Esophagus squamous epithelium (tissue), 5 donors: ENCODE measurements at places on chromosomes 12 and 14.
A peak's percentile ranks its signal among the peaks of the same experiment; 100 is the strongest.

DNA sequence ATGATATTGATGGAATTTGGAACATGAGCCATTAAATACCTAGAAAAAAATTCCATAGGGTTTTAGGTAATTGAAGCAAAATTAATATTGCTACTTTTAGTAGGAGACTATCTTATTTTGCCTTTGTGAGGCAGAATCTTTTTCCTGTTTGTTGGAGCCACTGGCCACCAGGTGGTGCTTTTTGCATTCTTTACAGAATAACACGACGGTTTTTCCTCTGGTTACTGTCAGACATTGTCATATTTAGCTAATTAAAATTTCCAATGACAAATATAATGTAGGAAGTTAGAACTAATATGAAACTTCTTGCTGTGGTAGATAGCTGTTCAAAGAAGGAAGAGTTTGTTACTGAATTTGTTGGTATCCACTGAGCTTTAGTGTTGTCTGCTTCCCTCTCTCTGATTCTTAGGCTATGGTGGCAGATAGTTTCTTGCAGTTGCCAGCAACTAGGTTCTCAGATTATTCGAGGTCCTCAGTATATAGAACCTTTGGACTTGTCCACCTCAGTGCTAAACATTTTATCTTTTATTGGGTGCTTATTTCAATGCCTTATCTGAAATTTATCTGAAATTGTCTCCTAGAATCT lies 25.7 kb downstream of the RAB21 start:
- no peak for DNase-seq

DNA sequence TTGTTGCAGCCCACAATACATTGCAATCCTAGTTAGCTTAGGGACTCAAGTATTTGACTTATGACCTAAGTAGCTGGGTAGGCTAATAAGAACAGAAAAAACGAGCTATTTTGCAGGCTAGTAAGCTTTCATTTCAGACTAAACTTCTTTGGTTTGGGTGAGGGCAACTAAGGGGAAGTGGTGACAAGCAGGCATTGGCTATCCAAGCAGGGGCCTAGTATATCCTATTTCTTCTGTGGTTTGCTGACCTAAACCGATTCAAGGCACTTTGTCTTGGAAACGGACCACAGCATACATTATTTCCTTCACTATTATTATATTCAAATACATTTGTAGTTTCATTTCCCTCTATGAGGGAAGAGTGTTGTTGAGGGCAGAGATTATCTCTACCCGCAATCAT lies 21.6 kb upstream of the SLC5A8 start:
- no peak for DNase-seq

DNA sequence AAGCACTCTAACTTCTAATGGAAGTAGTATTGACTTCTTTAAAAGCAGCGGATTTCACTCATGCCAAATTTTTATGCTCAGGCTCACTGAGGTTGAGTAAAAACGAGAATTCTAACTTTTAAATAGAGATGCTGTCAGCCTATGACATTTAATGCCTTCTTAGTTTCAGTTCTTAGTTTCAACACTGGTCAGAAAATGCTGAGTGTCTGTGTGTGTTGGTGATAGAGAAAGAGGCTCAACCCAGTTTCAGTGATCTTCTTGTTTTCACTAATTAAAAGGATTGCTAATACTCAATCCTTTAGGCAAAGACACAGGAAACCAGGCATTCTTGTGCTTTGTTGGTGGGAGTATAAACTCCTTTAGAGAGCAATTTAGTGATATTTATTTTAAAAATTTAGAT lies 31.0 kb downstream of the PEBP1 start:
- DNase-seq, result no peak

DNA sequence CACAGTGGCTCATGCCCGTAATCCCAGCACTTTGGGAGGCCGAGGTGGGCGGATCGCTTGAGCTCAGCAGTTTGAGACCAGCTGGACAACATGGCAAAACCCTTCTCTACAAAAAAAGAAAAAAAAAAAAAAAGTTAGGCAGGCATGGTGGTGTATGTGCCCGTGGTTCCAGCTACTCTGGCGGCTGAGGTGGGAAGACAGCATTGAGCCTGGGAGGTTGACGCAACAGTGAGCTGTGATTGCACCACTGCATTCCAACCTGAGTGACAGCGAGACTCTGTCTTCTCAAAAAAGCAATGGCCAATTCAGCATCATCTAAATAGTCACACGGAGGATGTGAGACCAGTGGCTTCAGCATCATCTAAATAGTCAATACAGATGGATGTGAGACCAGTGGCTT lies 10.4 kb upstream of the SAMD4A start:
- no peak for DNase-seq

DNA sequence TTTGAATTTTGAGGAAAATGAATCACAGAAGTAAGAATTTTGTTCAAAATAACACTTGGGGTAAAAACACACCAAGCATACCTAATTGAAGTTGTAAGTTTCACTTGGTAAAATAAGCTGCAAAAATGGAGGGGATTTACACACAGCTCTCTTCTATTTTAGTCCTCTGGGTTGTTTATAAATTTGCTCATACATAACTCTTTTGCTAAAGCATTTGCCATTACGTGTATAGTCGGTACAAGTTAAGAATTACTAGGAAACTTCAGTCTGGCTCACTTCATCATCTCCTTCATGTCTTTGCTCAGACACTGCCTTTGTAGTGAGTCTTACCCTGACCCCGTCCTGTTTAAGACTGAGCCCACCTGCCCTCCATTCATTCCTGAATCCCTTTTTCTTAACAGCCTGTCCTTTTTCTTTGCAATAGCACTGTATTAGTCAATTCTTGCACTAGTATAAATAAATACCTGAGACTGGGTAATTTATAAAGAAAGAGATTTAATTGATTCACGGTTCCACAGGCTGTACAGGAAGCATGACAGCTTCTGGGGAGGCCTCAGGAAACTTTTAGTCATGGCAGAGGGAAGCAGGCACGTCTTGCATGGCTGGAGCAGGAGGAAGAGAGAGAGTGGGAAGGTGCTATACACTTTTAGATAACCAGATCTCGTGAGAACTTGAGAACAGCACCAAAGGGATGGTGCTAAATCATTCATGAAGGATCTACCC lies 451.1 kb downstream of the PCNX1 start:
- DNase-seq, result no peak

DNA sequence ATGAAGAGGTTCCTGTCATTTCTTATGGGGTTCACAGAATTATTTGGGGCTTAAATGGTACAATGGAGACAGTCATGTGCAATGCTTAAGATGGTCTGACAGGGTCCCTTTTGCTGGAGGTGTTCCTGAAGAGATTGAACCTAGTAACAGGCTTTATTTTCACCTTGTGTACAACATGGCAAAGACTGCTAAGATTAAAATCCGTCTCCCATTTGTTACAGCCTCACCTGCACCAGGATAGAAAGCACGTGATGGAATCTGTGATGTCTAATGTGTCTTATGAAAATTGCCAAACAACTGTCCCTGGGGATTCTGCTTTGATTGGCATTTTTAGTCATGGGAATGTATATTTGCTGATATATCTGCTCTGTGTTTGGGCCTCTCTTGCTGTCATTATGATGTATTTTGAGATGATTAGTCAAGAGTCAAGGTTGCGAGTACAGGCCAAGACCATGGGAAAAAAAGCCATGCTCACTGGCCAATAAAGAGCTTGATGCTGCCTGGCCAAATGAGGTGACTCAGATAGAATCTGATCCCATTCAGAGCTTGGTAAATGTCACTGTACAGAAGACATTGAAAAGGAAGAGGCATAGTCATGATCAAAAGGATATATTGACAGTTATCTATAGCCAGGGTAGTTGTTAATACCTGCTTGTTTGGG lies 96.1 kb downstream of the FLRT2 start:
- no peak for DNase-seq

GRCh38 chr12:123634142-123634561 lies 523 bp downstream of the GTF2H3 start:
- no peak for DNase-seq

- DNase-seq, result no peak
These were observed 244.8 kb downstream of the IPO8 start for GRCh38 chr12:30450872-30451271.

GRCh38 chr12:6851153-6851920 lies at the start of gene CDCA3:
Gene CDCA3 (minus strand): TSS chr12:6851286. CDS start chr12:6850952, 334 bp downstream.
- peak; percentile 92 for DNase-seq
